Progenitor cell of endocrine pancreas (in vitro differentiated cells): ENCODE measurements at places on chromosomes 16 and 17. TPM values are rescaled to one million over a fixed set of nuclear protein-coding genes. Genes with fewer than 3 reads are reported as not detected.

- DNase-seq: no peak
Observed at GRCh38 chr16:23119570-23119969, 29.7 kb downstream of the USP31 start.

- no peak for DNase-seq
Observed at GRCh38 chr17:28968914-28969295, 17.6 kb upstream of the PHF12 start.

DNA sequence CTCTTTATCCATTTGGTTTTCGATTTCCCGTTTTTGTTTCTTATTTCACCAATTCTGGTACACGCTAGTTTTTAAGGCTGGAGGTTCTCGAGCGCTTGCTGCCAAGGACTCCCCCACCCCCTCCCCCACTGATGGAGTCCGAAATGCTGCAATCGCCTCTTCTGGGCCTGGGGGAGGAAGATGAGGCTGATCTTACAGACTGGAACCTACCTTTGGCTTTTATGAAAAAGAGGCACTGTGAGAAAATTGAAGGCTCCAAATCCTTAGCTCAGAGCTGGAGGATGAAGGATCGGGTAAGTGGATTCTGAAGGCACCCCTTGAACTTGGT lies 825 bp downstream of the RPTOR start:
- no peak for DNase-seq

GRCh38 chr16:85537795-85538401 lies 75.2 kb upstream of the GSE1 start:
- DNase-seq: no peak

DNA sequence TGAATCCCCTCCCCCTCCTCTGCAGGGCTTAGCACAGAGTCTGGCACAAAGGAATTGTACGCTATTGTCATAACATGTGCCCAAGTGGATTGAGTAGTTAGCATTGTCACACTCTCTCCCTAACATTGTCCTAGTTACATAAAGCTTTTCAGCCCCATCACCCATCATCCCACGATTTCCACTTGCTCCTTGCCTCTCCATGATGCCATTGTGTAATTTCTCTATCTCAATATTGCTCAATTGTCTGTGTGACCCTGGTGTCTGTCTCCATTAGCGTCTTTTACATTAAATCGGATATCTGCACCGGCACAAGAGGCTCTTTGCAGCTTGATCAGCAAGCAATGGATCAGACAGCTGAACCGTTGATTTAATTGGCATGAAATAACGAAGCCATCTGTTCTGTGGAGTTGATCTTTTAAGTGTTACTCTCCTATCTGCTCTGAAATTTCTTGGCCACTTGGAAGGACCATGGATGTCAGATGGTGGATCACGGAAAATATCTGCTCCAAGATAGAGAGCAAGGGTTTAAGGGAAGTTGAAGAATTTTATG lies 77.0 kb upstream of the HS3ST4 start:
- no peak for DNase-seq

GRCh38 chr16:67537636-67538591 lies 9.3 kb downstream of the RIPOR1 start:
- DNase-seq: no peak

SLC12A3 gene
- total RNA-seq: not detected in 2 replicates

PHF23 gene
- 66.9 and 73.7 TPM in 2 replicates for total RNA-seq

PRR35 gene
- not detected in 2 replicates for total RNA-seq

ADORA2B gene
- 0.48 and 0.67 TPM in 2 replicates for total RNA-seq

FBXL19 gene
- total RNA-seq: 65.6 and 66.8 TPM in 2 replicates

ACACA gene
- 105 and 111 TPM in 2 replicates for total RNA-seq

NPIPB6 gene
- total RNA-seq: 5.7 and 7.0 TPM in 2 replicates

KRT34 gene
- total RNA-seq: not detected in 2 replicates
